ENCODE measurements at places on chromosomes 6 and 20.

- no peak for DNase-seq
Observed at GRCh38 chr20:17161673-17162481, 65.0 kb upstream of the PCSK2 start.

DNA sequence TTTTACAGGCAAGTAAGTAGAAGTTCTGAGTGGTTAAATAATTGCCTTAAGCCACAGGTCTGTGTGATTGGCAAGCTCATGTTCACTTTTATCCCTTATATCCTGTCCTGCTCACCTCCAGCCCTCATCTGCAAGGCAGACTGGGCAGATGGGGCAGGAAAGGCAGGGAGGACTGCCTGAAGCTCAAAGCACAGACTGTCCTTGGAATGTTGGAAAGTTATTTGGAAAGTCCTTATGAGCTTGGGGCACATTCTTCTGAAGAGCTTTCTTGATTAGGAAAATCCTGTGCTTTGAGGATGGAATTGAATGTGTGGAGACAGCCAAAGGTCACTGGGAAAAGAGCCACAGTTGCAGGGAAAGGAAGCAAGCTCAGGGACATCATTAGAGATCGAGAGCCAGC lies 48.9 kb upstream of the STK35 start:
- DNase-seq = no peak

DNA sequence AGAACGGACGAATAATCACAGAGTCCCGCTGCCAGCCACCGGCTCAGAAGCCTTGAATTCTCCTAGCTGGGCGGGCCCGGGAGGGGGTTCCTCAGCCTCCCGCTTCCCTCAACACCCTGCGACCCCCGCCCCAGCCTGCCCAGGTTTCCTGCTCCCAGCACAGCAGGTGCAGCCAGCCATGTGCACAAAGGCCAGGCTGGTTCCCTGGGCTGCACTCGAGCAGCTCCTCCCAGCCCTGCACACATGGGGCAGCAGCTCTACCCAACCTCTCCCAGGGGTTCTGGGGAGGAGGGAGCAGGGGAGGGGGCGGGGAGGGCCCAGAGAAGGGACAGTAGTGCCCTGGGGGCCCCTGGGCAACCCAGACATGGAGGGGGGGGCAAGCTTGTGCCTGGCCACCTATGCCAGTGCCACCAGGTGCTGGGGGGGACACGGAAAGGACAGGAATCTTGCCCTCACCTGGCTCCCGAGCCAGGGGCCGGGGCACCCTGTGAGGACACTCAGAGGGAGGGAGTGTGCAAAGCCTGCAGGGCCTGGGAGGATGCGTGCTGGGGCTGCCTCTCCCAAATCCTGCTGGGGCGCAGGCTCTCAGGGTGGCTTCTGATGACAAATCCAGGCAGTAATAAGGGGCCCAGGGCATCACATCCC lies 1.2 kb upstream of the NTSR1 start:
- no peak for DNase-seq

DNA sequence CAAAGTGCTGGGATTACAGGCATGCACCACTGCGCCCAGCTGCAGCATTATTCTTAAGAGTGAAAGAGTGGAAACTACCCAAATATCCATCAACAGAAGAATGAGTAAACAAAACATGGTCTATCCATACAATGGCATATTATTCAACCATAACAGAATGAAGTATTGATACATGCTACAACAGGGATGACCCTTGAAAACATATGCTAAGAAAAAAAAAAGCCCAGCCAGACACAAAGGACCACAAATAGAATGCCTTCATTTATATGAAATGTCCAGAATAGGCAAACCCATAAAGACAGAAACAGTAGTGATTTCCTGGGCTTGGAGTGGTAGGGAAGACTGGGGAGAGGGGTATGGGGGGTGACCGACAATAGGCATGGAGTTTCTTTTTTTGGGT lies 7.1 kb downstream of the TUBB2B start:
- no peak for DNase-seq

DNA sequence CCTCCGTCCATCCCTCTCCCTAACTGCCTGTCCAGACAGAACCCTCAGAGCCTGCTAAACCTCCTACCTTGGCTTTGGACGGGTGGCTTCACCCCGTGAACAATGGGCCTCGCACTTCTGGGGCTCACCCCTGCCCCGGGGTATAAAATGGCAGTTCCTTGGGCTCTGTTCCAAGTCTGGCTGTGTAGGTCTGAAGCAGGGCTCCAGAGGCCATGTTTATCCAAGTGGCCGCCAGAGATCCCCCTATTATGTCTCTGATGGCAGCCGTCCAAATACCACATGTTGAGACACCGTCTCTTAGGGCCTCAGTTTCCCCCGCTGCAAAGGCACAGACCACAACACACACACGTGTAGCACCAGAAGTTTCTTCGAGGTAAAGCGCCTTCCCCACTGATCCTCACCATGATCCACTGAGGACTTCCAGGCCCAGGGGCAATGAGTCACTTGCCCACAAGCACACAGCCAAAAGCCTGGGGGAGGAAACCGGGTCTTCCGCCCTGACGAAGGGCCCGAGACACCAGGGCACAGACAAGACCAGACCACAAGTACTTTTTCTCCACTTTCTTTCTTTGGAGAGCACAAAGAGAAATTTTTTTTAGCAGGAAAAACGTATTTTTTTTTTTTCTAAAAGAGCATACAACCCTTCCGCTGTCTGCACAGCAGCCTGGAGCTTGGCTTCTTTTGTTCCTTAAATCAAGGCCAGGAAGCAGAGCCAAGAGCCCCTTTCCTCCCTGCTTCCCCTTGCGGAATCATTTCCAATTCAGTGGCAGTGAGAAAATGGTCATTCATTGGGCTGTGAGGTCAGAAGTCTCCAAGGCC lies 11.8 kb downstream of the CPNE5 start:
- no peak for DNase-seq

DNA sequence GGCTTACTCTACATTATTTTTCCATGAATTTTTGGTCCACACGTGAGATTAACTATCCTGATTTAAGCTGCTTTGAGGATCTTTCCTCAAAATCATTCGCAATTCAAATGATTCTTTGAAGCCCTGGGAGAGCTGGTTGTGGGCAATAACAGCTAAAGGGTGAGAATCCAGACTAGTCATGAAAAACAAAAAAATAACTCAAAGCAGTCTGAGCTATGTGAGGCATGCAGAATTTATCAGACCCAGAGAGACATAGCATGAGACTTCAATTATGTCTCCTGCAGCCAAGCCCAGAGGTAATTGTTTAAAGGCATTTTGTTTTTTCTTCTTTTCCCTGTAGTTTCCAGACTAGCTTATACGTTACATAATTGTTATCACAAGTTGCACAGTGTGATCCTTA lies 517.3 kb upstream of the PTCHD4 start:
- no peak for DNase-seq

- no peak for DNase-seq
Observed at GRCh38 chr20:14055127-14055742, 59.9 kb downstream of the MACROD2 start.

Data from WTC11 (cell line).